ENCODE measurements at places on chromosomes 12 and 14. TPM values are rescaled to one million over a fixed set of nuclear protein-coding genes. Genes with fewer than 3 reads are reported as not detected.

- no peak for DNase-seq
Measured at GRCh38 chr12:24943947-24944600, 4.8 kb downstream of the BCAT1 start.

DNA sequence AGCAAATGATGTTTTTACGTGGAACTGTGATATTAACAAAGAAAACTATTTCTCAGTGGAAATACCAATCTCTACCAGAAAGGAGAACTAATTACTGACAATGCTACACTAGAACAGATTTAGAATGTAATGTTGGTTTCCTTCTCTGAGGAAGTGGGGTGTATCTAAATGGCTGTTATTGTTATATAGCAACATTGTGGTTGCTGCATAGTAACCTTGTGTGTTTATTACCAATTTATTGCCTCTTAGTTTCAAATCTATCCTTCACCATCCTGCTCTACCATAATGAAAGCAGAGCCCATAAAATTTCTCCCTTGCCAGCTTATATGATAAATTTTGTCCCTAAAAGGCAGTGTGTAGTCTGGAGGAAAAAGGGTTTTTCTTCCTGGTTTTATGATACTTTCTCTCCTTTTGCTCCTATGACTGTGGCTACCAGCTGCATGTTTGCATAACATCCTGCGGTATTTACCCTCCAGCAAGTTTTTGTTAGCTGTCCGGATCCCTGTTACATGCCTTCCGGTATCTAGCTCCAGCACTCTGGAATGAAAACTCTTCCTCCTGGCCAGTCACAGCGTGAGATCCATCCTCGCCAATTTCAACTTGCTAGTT is 5.7 kb upstream of the KLRK1 start:
- no peak for DNase-seq

- DNase-seq, result no peak
Measured at GRCh38 chr12:28961948-28962384, 187.1 kb upstream of the FAR2 start.

The LRP1 gene
- 760 TPM for total RNA-seq

DNA sequence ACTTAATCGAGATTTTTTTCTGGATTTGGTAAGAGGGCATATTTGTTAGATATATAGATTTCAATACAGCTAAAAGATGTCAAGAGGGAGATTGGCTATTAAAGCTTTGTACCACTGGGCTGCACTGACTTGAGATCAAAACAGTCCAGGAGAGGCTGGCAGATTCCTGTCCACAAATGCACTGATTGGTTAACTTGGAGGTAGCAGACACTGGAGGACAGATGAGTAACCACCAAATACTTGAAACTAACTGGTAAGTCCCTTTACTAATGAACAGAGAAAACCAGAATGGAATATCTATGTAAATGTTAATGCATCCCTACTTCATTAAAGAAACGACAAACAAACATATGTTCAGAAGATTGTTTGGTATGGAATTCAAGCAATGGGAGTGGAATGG is 416.6 kb downstream of the LRIG3 start:
- no peak for DNase-seq

DNA sequence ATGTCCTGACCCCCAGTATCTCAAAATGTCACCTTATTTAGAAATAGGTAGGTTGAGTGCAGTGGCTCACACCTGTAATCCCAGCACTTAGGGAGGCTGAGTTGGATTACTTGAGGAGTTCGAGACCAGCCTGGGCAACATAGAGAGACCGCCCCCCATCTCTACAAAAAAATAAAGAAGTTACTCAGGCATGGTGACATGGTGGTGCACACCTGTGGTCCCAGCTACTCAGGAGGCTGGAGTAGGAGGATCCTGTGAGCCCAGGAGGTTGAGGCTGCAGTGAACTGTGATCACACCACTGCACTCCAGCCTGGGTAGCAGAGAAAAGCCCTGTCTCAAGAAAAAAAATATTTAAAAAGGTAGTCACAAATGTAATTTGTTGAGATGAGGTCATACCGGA is 27.9 kb upstream of the RBM19 start:
- no peak for DNase-seq

The ADAMTS20 gene
- total RNA-seq, result not detected

- no peak for DNase-seq
Measured at GRCh38 chr12:94457311-94457710, 2.4 kb downstream of the CEP83 start.

- DNase-seq, result no peak
Measured at GRCh38 chr12:68896881-68897540, 36.0 kb downstream of the CPM start.
